ENCODE measurements at places on chromosomes 12 and 14.

DNA sequence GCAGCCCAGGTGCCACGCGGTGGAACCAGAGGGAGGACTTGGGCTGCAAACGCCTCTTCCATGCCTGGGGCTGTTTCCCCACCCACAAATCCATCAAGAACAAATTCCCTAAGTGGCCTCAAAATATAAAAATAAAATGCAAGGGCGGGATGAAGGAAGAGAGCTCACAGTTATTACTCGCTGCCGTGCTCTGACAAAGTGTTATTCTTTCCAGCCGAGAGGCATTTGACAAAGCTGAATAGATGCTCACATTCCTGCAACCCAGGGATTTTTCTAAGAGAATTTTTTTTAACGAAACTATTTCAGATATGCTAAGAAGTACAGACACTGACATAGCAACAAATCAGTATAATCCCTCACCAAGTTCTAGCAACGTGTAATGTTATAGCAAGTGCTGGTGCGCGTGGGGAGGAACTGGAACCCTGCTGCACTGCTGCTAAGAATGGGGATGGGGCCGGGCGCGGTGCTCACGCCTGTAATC lies 70.7 kb downstream of the SCARB1 start:
- no peak for DNase-seq

- DNase-seq, result no peak
Measured at GRCh38 chr12:85836197-85837090, at the start of gene RASSF9. Gene RASSF9 (minus strand): TSS chr12:85836409. CDS start chr12:85836201, 208 bp downstream.

GRCh38 chr14:99382781-99383471 lies 97.7 kb downstream of the SETD3 start:
- DNase-seq, result no peak

DNA sequence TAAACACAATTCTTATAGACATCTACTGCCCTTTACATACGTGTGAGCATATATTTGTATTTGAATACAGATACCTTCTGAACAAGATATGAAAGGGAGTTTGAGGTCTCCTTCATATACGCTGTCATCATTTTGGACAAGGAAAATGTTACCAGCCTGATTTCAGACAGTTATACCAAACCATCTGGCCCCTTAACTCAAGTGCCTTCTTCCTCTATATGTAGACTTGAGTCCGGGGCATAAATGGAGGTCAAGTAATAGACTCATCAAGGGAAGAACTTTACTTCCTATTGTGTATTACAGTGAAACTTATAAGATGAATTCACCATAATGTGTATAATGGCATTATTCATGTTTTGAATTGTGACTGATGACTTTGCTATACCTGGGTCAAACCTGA lies 52.2 kb downstream of the FAR2 start:
- DNase-seq, result no peak

DNA sequence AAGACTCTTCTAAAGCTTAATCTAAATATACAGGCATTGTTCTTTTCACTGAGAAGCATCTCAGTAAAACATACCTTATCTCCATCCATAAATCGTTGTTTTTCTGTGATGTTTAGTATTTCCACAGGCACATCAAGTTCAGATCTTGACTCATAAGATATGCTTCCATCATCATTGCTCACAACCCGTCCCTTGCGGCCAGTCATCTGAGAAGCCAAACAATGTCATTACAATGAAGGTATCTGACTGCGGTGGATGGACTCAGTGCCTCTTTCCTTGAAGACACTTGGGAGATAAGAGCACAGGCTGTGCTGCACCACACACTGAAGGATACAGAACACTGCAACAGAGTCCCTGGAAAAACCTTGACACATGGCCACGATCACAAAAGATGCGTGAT lies 44.8 kb downstream of the SBNO1 start:
- DNase-seq, result no peak

DNA sequence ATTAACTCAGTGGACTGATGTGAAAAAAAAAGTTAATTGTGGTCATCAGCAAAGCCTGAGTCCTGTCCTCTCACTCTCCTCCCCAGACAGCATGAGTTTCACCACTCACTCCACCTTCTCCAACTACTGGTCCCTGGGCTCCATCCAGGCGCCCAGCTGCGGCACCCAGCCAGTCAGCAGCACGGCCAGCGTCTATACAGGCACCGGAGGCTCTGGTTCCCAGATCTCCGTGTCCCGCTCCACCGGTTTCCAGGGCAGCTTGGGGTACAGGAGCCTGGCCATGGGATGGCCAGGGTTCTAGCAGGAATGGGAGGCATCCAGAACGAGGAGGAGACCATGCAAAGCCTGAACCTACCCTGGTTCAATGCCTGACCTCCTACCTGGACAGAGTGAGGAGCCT lies 6.0 kb downstream of the MED6 start:
- DNase-seq, result no peak

- DNase-seq, result no peak
Measured at GRCh38 chr14:52048641-52049204, 20.1 kb downstream of the NID2 start.

DNA sequence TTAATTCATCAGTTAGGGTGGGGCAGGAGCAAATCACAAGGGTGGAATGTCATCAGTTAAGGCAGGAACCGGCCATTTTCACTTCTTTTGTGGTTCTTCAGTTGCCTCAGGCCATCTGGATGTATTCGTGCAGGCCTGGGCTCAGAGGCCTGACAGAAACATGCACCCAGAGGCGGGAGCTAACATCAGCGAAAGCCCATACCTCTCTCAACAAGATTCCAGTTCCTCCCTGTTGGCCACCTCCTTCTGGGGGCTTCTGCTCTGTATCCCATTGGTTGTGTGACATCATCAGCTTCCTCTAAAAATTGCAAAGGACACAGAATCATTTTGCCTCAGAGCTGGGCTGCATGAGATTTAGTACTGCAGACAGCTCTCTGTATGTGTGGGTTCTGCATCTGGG lies 134.3 kb downstream of the ZNF664 start:
- DNase-seq, result no peak

DNA sequence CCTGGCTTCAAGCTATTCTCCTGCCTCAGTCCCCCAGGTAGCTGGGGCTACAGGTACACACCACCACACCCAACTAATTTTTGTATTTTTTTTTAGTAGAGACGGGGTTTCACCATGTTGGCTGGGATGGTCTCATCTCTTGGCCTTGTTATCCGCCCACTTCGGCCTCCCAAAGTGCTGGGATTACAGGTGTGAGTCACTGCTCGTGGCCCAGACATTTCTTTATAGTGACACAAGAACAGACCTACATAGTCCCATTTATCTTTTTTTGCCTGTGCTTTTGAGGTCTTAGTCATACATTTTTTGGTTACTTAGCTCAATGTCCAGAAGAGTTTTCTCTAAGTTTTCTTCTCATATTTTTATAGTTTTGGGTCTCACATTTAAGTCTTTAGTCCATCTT lies 247.4 kb downstream of the SYT10 start:
- DNase-seq, result no peak

- peak; percentile 62 for DNase-seq
Measured at GRCh38 chr12:119809023-119809422, 68.1 kb downstream of the CIT start.

GRCh38 chr12:10974965-10975364 lies 11.7 kb downstream of the TAS2R50 start:
- DNase-seq, result no peak

GRCh38 chr14:24069411-24069735 lies 2.0 kb upstream of the CPNE6 start:
- DNase-seq, result no peak

GRCh38 chr14:55589171-55589570 lies 9.2 kb downstream of the KTN1 start:
- no peak for DNase-seq

DNA sequence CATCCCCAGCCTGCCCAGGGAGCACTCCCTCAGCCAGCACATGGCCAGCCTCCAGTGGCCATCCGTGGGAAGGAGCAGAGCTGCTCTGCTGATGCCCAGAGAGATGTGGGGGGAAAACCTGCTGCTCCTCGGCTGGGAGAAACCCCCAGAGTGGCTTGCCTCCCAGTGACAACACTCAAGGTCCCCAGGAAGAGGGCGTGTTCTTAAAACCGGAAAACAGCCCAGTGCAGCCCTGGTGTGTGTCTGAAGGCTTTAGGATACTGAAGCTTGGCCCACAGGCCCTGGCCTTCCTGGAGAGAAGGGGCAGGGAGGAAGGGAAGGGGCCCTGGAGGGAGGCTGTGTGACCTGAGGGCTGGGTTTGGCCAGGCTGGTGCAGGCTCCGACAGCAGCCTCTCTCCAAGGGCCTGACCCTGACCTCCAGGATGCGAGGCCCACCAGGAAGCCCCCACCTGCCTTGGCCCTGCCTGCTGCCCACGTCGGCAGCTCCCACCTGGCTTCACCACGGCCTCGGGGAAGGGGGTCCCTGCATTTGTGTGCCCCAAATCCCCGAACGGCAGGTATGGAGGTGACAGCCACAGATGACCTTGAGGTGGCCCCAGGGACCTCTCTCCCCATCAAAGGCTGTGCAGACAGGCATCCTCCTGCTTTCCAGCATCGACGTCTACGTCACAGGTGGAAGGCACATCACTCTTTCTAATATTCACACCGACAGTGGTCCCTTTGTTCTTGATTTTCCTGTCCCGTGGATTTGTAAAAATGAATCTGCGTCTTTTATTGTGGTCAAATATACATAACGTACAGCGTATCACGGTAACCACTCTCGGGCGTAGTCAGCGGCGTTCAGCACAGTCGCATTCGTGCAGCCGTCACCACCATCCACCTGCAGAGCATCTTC lies 190.0 kb upstream of the C14orf180 start:
- DNase-seq, result no peak

GRCh38 chr14:105203057-105203531 lies 22.0 kb upstream of the NUDT14 start:
- peak; percentile 44 for DNase-seq

GRCh38 chr14:92317511-92317910 lies 5.5 kb upstream of the SLC24A4 start:
- DNase-seq, result no peak

DNA sequence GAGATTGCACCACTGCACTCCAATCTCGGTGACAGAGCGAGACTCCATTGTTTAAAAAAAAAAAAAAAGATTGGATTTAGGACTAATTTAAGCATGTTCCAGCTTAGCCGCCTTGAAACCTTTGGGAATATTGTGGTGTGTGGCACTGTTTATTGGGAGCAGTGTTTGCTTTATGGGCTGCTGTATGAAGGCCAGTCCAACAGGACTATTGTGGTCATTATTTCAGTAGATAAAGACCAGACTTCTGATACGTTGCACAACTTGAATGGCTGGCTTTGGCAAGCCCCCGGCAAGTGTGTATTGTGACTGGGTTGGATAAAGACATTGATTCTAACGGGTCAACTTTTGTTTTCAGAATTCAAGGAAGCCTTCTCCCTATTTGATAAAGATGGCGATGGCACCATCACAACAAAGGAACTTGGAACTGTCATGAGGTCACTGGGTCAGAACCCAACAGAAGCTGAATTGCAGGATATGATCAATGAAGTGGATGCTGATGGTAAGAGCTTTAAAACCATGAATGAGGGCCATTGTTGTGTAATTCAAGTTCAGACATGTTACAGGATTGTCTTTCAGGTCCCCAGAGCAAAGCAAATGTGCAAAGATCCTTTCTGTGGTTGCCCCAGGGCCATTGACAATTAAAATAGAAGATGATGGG lies 4.2 kb downstream of the CALM1 start:
- DNase-seq, result no peak

- no peak for DNase-seq
Measured at GRCh38 chr12:3647504-3647903, 105.4 kb downstream of the CRACR2A start.

DNA sequence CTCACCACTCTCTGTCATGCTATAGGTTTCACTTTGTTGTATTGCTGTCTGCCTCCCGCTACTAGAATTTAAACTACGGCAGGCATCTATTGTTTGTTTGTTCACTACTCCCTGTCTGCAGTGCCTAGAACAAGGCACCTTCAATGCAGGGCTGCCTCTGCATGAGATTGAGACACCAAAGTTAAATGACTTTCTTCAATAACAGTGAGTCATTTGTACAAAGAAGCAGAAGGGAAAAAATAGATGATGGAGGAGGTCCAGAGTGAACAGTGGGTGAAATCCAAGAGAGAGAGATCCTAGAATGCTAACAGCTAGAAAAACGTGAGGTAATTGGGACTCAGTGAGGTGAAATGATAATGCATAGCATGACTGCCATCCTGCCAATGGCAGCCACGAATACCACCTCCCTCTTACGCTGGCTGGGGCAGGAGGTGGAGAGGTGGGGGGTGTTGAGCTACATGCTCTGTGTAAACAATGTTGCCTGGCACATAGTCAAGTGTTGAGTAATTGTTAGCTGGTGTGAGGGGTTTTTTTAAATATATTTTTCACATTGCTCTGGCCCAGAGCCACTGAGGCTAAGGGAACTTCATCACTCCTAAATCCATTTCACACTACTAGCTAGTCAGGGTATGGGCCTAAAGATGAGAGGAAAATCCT lies 367.6 kb downstream of the RPS29 start:
- no peak for DNase-seq

- no peak for DNase-seq
Measured at GRCh38 chr12:32051511-32052211, 55.0 kb upstream of the BICD1 start.

GRCh38 chr14:102591372-102591943 lies 991 bp upstream of the RCOR1 start:
- DNase-seq, result no peak

DNA sequence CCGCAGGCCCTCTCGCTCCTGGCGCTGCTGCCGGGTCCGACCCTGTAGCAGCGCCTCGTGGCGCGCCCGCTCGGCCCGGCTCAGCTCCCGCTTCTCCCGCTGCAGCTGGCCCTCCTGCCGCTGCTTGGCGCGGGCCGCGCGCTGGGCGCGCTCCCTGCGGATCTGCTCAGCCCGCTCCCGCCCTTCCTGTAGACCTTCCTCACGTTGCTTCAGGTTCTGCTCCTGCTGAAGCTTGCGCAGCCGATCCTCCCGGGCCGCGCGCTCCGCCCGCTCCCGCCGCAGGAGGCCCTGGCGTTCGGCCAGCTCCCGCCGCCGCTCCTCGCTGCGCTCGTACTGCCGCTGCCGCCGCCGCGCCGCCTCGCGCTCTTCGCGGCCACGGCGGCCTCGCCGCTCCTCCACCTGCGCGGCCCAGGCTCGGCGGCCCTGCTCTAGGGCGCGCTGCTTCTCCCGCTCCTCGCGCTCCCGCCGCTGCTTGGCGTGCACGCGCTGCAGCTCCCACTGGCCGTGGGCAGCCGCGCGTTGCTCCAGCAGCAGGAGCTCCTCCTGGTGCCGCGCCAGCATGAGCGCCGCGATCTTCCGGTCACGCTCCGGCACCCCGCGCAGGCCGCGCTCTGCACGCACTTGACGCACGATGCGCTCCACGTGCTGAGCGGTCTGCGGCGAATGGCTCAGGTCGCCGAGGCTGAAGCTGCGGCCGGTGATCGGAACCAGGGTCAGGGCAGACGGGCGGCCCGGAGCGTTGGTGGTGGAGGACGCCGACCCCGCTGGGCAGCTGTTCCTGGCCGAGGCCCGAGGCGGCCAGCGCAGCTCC lies 2.4 kb downstream of the CCDC177 start:
- no peak for DNase-seq
